ENCODE measurements at places on chromosomes 12 and 14.

DNA sequence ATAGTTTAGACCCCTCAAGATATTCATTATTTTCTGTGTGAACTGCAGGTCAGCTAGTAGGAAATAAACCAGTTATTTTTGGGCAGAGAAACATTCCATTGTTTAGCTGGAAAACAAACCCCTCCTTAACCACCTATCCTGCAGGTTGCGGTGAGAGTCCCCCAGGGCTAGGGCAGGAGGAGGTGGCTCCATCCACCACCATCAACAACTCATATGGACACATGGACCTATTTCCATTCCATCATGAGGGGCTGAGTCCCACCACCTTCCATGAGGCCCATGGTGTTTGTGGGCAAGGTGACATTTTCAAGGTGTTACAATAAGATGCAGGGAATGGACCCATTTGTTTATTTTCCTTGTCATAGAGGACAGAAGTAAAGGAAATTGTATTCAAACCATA, 160.1 kb downstream of the FOXN3 start:
- no peak for DNase-seq

DNA sequence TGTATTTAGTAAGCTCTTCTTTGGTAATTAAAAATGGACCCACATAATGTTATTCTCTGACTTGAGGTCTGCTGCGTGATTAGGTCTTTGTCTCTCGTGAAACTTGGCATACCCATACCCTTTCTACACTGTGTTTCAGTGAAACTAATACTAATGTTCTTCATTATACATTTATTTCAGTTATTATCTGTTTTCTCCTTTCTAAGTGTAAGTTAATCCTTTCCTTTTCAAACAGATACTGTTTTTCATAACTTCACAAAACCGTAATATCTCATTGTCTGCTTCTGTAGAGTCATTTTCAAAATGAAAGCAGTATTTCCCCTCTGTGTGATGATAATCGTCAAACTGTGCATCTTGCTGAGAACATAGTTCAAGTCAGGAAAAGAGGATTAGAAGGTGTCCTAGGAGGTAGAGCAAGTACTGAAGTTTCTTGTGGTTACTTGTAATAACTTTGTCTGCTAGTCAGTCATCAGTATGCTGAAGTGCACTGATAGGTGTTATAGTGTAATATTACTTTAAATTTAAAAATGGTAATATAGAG, 15.9 kb downstream of the PYROXD1 start:
- no peak for DNase-seq

- no peak for DNase-seq
These were observed 256.7 kb downstream of the ITPR2 start for GRCh38 chr12:26576266-26576665.

DNA sequence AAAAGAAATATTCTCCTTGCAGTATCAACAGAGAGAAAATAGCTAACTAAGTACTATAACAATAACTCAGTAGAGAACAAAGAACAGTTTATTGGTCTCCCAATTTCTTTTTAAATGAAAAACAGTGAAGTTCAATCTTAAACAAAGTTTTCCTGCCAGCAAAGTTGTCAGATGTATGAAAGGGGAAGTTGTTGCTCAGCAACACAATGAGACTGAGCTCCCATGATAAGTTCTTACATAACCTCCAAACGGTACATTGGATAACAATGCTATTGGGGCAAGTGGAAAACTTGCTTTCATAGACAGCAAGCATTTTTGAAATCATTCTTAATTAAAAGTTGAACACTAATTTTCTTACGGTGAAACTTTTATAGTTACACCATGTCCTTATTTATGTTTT, 94.9 kb downstream of the ALG10B start:
- no peak for DNase-seq

- DNase-seq, result no peak
These were observed 94.5 kb downstream of the DNAI7 start for GRCh38 chr12:25100194-25101091.

- no peak for DNase-seq
These were observed 2.0 kb downstream of the WNT5B start for GRCh38 chr12:1630827-1631591.

DNA sequence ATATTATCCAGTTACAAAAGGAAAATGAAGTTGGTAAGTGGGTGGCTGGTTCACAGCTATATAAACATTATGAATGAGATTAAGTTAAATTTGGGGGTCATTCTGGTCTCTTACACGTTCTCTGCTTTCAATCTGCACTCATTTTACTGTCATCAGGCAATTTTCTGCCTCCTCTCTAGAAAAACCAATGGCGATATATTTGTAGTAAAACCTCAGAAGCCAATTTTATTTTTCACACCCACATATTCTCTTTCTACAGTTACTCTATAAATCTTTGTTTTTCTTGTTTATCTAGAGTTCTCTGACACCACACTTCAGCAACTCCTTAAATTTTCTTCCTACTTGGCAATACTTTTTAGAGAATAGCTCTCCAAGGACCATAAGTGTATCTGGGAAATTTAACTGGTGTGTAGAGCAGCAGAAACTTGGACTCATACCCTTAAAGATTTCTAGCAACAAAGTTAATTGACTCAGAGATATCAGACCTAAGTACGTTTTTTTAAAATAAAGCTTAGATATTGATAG, 926.9 kb downstream of the TMTC2 start:
- no peak for DNase-seq
